Fibroblast of the conjunctiva (primary cell): ENCODE measurements at places on chromosomes 2 and 18.

- DNase-seq, result no peak
Measured at GRCh38 chr2:239905306-239905705, 119.8 kb downstream of the NDUFA10 start.

GRCh38 chr2:82825410-82826090 is 1633.5 kb downstream of the SUCLG1 start:
- no peak for DNase-seq

DNA sequence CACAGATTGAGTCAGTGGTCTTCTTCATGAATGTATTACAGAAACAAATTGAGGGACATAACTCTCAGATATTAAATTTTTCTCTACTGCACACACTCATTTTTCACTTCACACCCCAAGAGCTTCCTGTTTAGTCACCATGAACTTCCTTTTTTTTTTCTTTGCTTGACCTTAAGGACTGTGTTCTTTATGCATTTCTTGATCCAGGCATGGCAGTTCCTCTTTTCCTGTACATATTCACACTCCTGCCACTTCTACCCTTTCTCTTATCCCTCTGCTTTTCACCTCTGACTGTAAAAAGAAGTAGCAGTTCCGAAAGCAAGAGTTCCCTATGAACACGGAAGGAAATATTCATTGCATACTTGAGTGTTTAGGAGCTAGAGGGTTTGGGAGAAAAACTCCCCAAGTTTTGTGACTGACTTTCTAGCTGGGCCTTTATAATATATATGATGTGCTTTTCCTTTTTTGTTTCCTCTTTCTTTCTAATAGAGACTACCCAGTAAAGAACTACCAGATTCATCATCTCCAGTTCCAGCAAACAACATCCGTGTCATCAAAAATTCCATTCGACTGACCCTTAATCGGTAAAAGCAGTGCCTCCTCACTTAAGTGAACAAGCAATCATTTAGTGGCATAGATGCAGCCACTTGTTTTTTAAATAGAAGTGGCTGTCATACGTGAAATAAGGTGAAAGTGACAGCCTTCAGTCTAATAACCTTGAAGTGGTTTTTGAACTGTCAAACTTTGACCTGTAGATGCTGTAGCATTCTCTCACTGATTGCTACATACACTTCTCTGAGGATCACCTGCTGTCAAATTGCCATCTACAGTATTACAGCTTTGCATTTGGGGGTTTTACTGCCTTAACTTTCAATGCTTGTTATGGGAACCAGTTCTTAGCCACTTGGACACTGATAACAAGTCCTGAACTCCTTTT is 40.8 kb downstream of the PAPOLG start:
- no peak for DNase-seq

GRCh38 chr18:36323421-36323820 is 25.9 kb downstream of the FHOD3 start:
- no peak for DNase-seq

GRCh38 chr2:99187011-99187410 is 6.0 kb downstream of the MRPL30 start:
- DNase-seq, result no peak
